ENCODE measurements at places on chromosomes 2 and 18.

DNA sequence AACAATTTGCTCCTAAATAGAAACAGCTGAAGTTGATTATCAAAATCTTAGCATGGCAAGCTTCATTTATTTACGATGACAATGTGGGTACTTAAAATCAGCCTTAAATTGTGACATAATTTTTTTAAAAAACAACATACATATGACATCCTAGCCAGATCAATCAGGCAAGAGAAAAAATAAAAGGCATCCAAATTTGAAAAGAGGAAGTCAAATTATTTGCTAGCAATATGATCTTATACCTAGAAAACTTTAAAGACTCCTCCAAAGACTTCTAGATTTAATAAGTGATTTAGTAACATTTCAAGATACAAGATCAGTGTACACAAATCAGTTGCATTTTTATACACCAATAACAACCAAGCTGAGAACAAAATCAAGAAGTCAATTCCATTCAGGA is 14.3 kb upstream of the PPP3R1 start:
- DNase-seq: no peak

DNA sequence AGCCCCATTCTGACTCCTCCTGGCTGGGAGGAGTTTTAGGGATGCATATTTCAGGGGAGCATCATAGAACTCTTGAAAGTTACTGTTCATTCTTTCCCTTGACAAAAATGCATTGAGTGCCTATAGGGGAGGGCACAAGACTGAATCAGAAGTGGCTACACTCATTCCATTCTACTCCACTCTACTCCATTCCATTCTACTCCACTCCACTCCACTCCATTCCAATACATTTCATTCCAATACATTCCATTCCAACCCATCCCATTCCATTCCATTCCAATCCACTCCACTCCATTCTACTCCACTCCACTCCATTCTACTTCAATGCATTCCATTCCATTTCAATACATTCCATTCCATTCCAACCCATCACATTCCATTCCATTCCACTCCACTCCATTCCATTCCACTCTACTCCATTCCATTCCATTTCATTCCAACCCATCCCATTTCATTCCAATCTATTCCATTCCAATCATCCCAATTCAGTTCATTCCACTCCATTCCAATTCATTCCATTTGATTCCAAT is 110.8 kb downstream of the LOXHD1 start:
- DNase-seq: no peak

GRCh38 chr2:62118160-62118559 is 77.8 kb upstream of the B3GNT2 start:
- no peak for DNase-seq

GRCh38 chr2:99840831-99841230 is 301.6 kb downstream of the AFF3 start:
- no peak for DNase-seq

DNA sequence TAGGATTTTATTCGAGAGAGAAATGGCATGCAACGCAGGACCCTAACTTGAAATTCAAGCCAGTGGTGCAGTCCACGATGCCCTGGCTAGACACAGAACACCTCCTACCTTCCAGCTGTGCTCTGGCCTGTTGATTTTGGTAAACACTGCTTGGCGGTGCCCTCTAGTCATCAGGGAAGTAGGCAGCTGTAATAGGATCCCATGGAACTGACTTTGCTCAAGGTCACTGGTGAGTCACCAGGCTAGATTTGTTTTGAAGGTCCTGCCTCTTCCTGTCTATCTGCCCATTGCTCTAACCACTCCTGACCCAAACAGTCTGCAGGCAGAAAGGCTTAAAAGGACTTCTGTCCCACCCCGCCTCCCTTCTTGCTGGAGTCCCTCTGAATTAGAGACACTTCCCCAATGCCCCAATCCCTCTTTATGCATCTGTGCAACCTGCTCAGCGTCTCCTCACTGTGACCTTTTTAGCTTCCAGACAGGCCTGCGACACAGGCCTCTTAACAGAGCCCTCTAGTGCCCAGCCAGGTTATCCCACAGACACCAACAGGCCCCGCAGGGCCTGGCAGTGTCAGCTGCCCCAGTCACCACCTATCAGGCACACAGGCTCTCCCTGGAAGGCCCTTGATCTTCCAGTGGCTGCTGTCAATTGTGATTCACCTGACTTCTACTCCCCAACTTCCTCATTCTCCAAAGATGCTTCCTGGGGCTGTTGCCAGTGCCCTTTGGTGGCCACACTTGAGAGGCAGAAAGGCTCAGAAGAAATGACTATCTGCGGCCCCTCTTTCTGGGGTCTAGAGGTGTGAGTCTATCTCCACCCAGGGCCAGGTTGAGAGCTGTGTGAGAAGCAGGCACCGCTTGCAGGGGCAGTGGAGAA is 5.2 kb downstream of the TMEM127 start:
- DNase-seq: no peak

- no peak for DNase-seq
These were observed 36.0 kb downstream of the MRPL33 start for GRCh38 chr2:27807476-27807875.

Measured in right forelimb (tissue), 1 donor.